Stimulated activated CD4-positive, alpha-beta T cell treated with anti-CD3 and anti-CD28 coated beads, Interleukin-1b, Interleukin-23, amount 100 ng/mL, for 48 hours (primary cell): ENCODE measurements at places on chromosomes 3 and 15.

GRCh38 chr3:129651435-129652202 lies 45.1 kb upstream of the PLXND1 start:
- no peak for DNase-seq

- no peak for DNase-seq
These were observed 1.4 kb upstream of the CRABP1 start for GRCh38 chr15:78338781-78339180.

GRCh38 chr3:161548301-161548700 lies 51.7 kb downstream of the OTOL1 start:
- no peak for DNase-seq

GRCh38 chr15:34119291-34119690 lies 17.4 kb downstream of the PGBD4 start:
- DNase-seq: no peak

DNA sequence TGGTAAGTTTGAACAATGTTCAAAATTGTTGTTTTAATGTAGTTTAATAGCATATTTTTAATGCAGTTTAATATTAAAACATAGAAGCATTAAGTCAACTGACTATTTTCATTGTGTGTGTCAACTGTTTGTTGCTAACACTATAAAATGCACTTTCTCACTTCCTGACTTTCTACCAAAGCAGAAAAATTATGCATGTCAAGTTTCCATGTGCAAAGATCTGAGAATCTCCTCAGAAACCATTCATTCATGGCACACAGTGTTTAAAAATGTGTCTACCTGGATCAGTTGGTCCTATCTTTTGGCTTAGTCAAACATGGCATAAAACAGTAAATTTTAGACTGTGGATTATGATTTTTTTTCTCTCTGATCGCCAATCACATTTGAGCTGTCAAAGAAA lies 156.0 kb downstream of the PLD1 start:
- DNase-seq: no peak

GRCh38 chr15:78364233-78364632 lies 24.1 kb downstream of the CRABP1 start:
- no peak for DNase-seq

GRCh38 chr3:123258811-123259420 lies 57.2 kb downstream of the SEC22A start:
- DNase-seq: no peak

DNA sequence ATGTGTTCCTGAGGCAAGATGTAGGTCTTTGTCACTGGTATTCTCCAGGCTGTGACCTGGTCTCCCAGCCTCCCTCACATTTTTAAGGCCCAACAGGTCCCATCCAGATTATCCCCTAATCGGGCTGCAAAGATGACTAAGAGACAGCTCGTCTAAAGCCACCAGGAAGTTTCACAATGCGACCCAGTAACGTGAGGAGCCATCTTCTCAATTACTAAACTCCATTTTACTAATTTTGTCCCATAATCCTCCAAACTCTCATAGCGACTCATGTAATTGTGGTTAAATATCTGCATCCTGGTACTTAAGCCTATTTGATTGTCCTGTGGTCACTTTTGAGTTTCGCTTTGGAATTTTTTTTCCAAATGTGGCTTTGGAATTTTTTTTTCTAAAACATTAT lies 8.7 kb upstream of the PLA2G4F start:
- no peak for DNase-seq

GRCh38 chr15:63551400-63551799 lies 45.8 kb upstream of the FBXL22 start:
- DNase-seq: no peak

DNA sequence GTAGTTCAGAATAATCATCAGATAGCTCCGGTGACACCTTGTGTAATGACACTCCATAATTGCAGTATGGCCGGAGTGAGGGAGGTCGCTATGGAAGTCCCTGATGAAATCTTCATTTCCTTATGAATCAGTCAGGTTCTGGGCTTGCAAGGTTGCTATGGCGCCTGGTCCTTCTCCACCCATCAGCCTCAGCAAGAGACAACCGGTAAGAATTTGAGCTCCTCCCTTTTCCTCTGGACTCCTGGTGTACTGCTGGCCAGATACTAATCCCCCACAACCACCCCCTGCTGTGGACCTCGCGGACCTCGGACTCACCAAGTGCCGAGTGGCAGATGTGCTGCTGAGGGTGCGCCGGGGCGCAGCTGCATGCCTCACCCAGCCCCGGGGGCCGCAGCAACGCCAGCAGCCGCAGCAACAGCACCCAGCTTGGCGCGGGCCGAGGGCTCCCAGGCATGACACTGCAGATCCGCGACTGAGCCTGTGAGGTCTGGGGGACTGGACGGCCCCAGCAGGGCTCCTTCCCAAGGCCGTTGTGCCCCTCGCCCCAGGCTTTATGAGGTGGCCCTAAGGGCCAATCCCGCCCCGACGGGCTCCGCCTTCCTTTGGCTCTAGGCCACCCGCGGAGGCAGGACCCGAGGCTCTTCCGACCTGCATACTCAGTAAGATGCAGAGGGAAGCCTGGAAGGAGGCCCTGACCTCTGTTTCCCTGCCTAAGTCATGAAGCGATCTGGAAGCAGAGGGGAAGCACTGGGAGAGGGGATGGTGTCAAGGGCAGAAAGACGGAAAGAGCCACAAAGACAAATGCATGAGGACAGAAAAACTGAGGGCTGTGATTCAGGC lies at the start of gene TIMP4:
Gene TIMP4 (minus strand): TSS at position 526 of the 840 bp plus-strand sequence. CDS start 72 bp downstream, at position 454.
- DNase-seq: no peak

- no peak for DNase-seq
These were observed 7.9 kb downstream of the RPL32 start for GRCh38 chr3:12833222-12834161.

- DNase-seq: no peak
These were observed 8.3 kb upstream of the KCNMB2 start for GRCh38 chr3:178527981-178528380.

DNA sequence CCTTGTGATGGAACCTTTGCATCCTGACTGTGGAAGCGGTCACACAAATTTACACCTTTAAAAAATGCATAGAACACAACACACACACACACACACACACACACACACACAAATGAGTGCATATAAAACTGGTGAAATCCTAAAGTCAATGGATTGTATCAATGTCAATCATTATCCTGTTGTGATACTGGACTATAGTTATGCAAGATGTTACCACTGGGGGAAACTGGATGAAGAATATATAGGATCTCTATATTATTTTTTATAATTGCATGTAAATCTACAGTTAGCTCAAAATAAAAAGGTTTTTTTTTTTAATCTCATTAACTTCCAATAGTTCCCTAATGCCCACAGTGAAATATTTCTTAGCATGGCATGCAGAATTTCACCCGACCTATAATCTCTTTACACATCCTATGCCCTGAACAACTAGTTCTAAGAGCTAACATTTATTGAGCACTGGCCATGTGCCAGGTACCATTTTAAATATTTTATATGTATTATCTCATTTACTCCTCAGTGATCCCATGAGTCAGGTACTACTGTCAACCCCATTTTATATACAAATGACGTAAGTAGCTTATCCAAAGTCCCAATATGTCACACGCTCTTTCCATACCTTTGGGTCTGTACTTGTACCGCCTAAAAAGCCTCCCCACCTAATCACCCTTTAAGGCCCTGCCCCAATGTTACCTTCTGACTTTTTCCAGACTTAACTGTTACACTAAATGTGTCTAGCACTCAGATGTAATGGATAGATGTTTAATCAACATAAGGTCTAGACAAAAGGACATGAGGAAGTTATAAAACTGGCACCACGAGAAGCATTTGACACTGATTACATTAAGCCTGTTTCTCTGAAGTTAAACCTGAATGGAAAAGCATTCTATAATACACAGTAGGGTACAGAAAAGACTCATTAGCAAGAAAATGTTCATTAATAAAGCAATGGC lies 5.5 kb downstream of the ABCC5 start:
- DNase-seq: no peak

DNA sequence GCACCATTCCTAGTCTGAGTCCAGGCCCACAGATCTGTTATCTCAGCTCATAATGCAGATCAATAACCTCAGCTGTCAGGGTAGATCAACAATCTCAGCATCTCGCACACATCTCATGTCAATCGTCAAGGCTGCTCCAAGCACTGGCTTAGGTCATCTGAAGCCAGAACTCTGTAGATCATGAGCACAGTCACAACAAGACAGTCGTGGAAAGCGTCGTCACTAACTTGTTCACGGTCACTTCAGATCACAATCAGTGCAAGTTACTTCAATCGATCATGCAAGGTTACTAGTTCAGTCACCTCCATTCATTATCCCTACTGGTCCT lies 71.8 kb downstream of the RBPMS2 start:
- peak; percentile 11 for DNase-seq

DNA sequence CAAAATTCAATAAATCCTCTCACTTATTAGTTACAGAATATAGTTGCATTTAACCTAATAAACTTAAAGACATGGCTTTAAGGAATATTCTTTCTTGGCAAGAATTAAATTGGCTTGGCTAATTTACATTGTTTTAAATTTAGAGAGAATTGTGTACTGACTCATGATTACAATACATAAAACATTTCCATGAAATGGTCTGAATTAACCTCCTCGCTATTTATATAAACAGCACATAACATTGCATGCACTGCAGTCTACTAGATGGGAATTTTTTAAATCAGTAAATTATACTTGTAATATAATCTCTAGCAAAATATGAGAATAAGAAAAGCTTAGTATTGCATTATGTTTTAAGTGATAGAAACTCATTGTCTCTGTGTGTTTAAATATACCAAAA lies 268.9 kb downstream of the SHOX2 start:
- no peak for DNase-seq

- DNase-seq: peak; percentile 99
These were observed at the start of gene MLH1 for GRCh38 chr3:36993326-36994283. Gene MLH1 (plus strand): TSS chr3:36993518. CDS start chr3:36993548, 30 bp downstream.

- no peak for DNase-seq
These were observed 6.7 kb downstream of the VGLL3 start for GRCh38 chr3:86984271-86984670.

DNA sequence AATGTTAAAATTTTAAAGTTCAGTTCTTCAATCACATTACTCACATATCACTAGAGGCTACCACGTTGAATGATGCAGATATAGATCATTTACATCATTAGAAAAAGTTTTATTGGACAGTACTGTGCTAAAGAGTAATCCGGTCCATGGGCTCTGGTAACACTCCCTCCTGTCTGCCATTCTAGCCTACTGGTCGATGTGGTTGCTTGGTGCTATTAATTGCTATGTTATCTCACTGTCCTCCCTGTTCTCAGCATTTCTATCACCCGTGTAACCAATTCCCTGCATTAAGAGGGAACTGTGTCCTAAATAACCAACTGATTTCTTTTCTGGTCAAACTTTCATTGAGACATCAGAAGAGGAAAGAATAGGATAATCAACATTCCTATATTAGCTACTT lies 347.5 kb upstream of the RBMS3 start:
- no peak for DNase-seq

DNA sequence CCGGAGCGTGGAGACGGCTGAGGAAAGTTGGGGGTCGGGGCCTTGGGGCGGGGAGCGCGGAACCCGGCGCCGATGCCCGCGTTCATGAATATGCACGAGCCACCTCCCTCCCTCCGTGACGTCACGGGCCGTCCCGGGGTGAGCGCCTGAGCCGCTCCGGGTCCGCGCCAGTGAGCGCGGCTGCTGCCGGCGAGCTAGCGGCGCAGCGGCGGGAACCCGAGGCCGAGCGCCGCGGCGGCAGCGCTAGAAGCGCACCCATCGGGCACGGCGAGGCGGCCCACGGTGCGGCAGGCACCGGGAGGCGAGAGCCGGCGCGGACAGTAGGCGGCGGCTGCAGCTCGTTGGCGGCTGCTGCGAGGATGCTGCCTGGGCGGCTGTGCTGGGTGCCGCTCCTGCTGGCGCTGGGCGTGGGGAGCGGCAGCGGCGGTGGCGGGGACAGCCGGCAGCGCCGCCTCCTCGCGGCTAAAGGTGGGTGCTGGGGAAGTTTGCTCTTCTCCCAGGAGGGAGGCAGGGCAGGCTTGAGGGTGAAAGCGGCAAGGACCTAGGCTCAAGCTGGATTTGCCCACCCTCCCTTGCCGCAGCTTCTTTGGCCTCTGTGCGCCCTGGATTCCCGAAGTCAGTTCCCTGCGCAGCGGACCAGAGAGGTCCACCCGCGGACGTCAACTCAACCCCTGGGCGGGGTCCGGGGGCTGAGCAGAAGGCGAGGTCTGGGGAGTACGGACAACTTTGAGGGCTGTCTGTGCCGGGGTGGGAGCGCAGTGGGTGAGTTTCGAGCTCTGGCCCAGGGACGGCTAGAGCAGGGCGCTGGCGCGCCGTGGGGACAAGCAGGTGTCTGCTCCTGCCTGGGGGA lies at the start of gene CLSTN2:
Gene CLSTN2 (plus strand): TSS at position 170 of the 850 bp plus-strand sequence.
- peak; percentile 26 for DNase-seq

GRCh38 chr3:10518506-10519150 lies 13.2 kb upstream of the ATP2B2 start:
- DNase-seq: no peak

GRCh38 chr15:56074481-56075265 lies 81.3 kb upstream of the NEDD4 start:
- no peak for DNase-seq

DNA sequence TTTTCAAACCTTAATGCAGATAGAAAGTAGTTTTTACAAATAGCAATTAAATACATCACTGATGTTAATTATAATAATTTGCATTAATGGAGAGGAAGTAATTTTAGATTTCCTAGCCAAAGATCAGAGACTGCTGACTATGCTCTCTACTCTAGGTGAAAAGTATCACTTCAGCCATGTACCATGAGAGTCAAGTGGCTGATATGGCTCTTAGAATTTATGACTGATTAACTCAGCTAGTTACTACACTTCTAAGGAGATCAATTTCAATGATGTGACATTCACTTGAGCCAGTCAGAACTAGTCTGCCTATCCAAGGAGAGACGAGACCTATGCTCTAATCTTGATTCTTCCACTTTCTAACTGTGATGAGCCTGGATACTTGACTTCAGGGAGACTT lies 405.7 kb upstream of the RORA start:
- DNase-seq: no peak

DNA sequence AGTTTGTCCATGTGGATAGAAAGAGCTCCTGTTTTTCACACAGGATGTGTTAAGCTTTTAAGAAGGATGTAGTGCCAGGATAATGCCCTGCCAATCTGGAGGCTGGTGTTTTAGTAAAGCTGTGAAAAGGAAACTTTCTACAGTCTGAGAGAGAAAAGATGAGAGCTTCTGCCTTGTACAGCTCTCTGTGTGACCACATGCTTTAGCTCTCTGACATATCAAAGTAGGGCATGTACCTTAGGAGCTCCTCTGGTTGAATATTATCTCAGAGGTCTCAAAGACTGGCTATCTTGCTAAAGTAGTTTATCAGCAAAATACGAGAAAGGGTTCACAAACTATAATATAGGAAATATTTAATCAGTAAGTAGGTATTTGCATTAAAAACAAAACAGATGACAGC lies 30.4 kb downstream of the CDIN1 start:
- no peak for DNase-seq

- no peak for DNase-seq
These were observed 42.6 kb upstream of the MBNL1 start for GRCh38 chr3:152226176-152226575.
